ENCODE measurements at places on chromosomes 6 and 20.

- DNase-seq = no peak
Measured at GRCh38 chr6:54802775-54803634, 43.6 kb upstream of the FAM83B start.

GRCh38 chr6:135250751-135251497 lies 69.8 kb downstream of the MYB start:
- no peak for DNase-seq

- no peak for DNase-seq
Measured at GRCh38 chr6:161548713-161549296, 274.9 kb upstream of the AGPAT4 start.

DNA sequence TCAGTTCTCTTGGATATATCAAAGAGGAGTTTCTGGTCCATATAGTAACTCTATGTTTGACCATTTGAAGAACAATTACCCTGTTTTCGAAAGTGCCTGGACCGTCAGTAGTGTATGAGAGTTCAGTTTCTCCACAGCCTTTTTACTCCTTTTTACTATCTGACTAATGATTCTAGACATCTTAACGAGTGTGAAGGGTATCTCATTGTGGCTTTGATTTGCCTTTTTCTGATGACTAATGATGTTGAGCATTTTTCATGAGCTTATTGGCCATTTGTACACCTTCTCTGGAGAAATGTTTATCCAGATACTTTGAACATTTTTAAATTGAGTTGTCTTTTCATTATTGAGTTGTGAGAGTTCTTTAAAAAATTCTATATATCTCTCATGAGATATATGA lies 114.9 kb upstream of the ATXN1 start:
- no peak for DNase-seq

DNA sequence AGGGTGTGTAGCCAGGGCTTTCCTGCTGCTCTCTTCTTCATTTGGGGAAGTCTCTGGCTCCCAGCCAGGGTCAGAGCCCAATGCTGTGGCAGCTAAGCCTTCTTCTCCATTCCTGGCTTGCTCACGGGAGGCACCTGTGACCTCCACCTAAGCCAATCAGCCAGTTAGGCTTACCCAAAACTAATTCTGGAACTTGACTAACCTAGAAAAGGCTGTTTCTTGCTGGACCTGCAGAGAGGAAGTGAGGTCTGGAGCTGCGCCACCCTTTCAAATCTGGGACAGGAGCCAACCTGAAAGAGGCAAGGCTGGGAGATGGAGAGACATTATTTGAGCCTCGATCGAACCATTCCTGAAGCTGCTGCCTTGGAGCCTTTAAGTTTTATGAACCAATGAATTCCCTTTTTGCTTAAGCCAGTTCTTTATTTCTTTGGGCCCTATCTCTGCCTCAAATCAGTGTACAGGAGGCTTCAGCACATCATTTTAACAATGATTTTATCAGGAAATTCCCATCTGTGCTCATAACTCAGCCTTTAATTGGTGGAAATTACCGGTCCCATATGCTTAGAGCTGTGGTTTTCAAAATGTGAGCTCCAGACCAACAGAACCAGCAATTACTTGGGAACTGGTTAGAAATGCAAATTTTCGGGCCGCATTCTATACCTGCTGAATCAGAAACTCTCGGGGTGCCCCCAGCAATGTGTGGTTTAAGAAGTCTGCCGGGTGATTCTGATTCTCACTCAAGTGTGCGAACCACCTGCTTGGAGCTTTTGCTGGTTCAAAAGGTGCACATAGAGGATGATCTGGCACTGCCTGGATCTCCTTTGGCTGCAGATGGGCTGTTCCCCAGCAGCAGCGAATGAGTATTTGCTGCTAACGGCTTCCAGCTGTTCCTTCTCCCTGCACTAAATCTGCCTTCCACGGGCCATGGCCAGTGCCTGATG lies 97.4 kb upstream of the RNF24 start:
- DNase-seq = no peak

GRCh38 chr20:45061244-45061643 lies 39.7 kb downstream of the KCNS1 start:
- no peak for DNase-seq

GRCh38 chr20:57851796-57852195 lies 142.0 kb upstream of the PMEPA1 start:
- DNase-seq = no peak

DNA sequence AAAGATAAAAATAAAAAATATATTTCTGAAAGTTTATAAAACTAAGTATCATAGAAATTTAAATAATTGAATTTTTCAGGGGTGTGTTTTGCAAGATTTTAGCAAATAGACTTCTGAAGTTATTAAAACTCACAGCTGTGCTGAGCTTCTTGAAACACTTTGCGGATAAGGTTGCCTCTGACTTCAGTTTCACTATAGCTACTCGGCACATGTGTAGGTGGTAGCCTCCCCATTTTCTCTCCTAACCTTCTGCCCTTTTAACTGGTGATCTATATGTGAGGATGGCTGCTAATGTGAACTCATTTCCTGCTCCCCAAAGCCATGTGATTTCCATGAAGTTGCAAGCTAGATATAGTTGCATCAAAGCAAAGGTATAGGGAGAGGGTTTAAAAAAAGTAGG lies 129.3 kb upstream of the STMND1 start:
- DNase-seq = no peak

DNA sequence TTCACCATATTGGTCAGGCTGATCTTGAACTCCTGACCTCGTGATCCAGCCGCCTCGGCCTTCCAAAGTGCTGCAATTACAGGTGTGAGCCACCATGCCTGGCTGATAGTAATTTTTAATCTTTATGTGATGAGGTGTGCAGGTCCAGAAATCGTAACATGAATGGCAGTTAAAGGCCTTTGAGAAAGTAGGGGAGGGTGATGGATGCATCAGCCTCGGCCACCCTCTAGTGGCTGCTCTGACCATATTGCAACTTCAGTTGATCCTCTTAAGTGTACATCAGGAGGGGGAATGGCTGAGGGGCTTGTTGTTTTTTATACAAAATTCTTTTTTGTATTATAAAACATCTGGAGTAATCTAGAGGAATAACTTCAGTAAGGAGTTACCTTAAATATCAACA lies 193.0 kb downstream of the ZFAND3 start:
- DNase-seq = no peak

DNA sequence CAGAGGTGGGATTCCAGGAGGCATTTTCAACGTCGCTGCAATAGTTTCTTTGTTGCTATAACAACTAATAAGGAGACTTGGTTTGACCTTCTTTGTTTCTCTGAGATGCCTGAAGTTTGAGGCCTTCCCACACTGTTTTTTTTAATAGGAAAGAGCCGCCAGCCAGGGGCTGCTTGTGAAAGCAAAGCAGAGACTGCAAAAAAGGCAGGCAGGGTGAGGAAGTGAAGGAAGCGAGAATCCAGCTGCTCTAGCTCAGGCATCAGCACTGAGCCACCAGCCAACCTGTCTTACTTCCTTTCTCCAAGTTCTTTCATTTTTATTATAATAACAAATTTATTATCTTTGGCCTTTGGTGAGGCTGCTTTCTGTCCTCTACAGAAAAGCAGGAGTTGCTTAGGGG lies 179.1 kb downstream of the DOK5 start:
- DNase-seq = no peak

DNA sequence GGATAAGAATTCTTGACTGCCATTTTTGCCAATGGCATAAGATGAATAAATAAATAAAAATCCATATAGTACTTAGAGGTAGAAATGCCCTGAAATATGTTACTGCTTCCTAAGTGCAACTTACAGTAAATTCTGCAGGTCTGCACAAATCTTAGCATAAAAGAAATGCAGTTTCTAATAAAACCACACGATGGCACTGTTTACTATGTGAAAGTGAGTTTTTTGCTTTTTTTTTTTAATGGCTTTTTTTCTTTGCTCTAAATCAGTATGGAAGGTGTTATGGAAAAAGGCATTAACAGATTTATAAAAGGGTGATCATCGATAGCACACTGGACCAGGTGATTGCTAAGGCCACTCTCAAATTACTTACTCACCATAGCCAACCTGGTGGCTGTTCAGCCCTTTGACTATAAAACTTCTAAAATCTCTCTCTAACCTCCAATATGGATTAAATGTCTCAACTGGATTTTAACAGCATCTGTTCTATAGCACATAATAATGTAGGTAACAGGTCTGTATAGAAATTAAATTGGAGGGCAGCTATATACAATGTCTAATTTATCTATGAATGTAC lies 45.8 kb downstream of the AHI1 start:
- no peak for DNase-seq

DNA sequence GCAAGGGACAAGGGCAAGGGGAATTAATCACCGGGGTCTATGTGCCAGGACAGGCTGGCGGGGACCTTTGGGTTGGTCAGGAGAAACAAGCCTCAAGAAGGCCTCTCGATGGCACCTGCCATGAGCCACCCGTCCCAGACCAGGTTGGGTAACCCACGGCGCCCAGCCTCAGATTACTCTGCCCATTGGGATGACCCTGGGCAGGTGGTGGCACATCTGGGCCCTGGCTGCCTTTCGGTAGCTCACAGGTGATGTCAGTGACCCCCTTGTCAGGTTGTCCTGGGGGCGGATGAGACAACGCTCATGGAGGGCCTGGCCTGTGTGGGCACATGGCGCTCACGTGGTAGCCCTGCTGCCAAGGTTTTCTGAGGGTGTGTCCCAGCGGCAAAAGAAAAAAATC lies 152.2 kb downstream of the SYCP2 start:
- DNase-seq = peak; percentile 77

- DNase-seq = no peak
Measured at GRCh38 chr6:146153040-146153758, 124.3 kb downstream of the GRM1 start.

GRCh38 chr6:122081921-122082320 lies 317.5 kb upstream of the HSF2 start:
- no peak for DNase-seq

DNA sequence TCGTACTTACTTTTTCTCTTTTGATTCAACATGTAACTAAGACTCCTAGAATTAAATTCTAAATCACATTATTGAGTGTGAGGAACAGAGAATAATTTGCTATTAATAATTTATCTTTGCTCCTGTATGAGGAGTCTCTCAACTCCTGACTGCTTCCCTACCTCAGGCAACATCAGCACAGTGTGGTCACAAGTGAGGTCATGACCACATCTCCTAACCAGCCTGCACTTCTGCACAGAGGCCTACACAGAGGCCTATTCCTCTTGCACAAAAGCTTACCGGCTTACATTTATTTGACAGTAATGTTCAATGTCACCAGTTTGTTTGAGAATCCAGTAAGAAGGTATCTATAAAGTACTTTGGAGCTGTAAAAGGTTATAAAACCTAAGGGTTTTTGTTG lies 637.4 kb upstream of the MARCKS start:
- no peak for DNase-seq

GRCh38 chr6:130282234-130282995 lies 59.7 kb upstream of the SAMD3 start:
- DNase-seq = no peak

- DNase-seq = no peak
Measured at GRCh38 chr6:47380251-47380650, 70.5 kb upstream of the TNFRSF21 start.

- DNase-seq = no peak
Measured at GRCh38 chr6:167300902-167301777, 10.0 kb downstream of the UNC93A start.
